Inflammatory macrophage treated with lipopolysaccharide for 4 hours (primary cell): ENCODE measurements at places on chromosomes 1 and 21.
A peak's percentile ranks its signal among the peaks of the same experiment; 100 is the strongest.

DNA sequence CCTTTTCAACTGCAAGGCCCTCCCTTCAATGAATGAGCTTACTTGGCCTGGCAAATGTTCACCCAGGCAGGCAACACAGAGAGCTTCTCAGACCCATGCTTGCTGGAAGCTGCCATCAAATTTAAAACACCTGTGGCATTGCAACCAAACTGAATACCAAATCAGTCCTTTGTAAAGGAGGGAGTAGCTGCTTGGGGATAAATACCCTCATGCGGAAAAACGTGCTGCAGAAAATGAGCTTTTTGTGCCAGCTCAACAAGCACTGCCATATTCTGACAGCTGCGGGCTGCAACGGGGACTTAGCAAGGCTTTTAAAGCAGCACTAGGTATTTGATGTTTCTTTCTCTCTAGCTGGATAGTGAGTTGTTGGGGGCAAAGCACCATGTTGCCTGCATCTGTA is 119.7 kb downstream of the PLPPR4 start:
- no peak for DNase-seq

GRCh38 chr1:215458104-215458503 is 109.0 kb upstream of the KCTD3 start:
- no peak for DNase-seq

DNA sequence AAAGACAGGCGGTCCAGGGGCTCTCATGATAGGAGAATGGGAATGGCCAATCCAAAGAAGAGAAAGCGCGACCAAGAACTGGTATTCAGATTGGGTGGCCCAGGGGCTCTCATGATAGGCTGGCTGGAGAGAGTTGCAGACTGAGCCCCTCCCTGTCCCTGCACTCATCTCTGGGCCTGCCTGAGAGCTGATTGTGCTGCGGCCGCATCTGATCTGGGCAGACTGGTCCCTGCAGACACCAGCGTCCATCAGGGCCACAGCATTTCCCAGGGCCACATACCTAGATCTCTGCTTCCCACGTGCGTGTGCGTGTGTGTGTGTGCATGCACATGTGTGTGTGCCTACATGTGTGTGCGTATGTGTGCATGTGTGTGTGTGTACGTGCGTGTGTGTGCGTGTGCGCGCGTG is 30.4 kb upstream of the MAN1C1 start:
- no peak for DNase-seq

GRCh38 chr1:63319046-63320021 is 3.0 kb upstream of the FOXD3 start:
- no peak for DNase-seq

DNA sequence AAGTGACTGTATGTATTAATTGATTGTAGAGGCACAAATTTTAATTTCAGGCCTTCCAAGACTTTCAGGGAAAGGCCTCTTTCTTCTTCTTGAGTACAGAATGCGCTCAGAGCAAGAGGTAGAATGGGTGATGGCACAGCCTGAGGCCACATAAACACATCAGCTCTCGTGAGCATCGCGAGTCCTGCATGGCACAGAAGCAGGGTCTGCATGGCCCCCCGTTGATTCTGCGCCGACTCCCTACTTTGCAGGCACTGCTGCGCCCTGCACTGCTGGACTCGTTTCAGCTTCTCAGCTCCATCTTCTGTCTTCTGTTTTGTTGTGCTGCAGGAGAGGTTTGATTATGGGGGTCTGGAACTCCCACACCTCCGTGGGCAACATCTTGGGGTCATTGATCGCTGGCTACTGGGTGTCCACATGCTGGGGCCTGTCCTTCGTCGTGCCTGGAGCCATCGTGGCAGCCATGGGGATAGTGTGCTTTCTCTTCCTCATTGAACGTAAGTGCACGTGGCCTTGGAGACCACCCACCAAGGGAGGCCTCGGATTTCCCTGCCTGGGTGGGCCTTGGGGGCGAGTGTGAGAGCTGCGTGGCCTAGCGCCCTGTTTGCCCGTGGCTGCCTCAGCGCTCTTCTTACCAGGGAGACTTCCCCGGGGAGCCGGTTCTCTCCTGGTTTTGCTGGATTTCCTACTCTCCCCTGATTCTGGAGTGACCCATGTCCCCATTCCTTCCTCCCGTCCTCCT is 29.6 kb downstream of the SLC37A1 start:
- no peak for DNase-seq

GRCh38 chr1:66436378-66437135 is 97.4 kb upstream of the SGIP1 start:
- DNase-seq, result peak; percentile 30

GRCh38 chr1:21270086-21270689 is 20.1 kb downstream of the ECE1 start:
- DNase-seq, result peak; percentile 71

DNA sequence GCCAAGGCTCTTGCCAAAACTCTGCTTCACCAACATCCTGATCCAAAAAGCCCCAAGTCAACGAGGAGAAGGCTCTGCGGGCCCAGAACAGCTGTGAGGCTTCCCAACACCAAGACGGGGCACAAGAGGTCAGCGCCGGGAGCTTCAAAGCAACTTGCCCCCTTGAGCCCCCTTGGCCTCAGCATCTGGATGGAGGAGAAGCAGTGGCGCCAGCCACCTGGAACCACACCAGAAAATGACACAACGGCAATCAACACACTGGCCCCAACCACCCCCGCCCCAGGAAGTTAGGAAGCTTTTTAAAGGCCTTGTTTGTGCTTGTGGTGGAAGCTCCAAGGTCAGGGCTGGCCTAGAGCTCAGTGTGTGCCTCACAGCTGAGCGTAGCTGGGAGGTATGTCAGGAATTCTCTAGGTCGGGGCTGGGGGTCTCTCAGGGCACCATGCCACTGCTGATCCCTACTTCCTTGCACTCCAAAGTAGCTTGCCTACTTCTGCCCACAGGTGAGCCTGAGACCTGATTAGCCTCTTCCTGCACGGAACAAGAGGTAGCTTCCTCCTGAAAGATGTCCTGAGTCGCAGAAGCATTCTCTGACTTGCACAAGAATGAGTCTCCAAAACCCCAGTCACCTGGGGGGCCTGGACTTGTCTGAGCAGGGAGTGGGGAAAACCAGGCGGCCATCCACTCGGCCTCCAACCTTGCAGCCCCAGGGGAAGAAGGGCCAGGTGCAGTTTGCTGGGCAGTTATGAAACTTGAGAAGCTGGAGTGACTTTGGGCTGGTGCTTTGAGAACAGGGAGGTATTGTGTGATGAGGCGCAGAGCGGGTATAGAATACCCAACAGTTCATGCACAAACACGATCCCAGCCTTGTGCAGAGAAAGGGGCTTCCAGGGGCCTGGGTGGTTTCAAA is 9.7 kb upstream of the SRP9 start:
- no peak for DNase-seq

GRCh38 chr21:46128106-46128932 is 27.1 kb downstream of the FTCD start:
- DNase-seq, result no peak

DNA sequence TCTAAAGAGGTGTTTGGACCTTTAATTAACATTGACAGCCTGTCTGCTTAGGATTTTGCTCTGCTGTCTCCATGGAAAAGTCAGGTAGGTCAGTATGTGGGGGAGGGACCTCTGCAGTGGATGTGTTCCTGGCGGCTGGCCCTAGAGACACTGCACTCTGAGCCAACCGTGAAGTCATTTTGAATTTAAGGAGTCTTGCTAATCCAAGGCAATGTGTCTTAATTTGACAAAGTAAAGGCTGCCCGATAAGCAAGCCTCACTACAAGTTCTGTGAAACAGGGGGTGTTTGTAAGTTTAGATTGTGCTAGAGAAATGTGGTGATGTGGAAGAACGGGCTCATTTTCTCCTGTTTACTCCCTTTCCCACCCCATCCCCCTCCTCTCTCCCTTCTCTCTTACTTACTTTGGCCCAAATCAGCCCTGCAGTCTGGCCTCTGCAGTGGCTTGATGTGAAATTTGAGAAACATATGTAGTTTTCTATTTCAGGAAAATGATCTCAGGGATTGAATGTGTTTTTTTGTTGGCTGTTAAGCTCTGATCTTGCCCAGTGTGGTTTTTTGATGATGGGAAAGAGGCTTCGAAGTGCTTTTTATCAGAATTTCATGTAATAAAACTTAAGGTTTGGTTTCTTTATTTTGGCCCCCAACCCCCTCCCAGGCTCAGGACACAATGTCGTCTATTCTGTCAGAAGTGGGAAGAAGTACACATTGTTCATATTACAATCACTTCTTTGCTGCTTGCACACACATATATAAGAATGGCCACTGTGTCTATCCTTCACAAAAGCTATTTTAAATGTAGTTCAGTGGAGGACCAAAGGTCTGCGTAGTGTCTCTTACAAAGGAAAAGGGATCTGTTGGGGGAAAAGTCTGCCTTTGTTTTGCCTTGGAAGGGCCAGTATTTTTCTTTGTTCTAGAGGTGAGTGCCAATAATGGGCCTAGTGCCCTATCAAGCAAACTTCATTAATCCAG is 96.6 kb downstream of the FGGY start:
- DNase-seq, result no peak

- no peak for DNase-seq
Measured at GRCh38 chr1:42170779-42171621, 6.5 kb upstream of the GUCA2A start.

GRCh38 chr1:225651376-225651871 is 1.5 kb downstream of the ENAH start:
- DNase-seq, result no peak

DNA sequence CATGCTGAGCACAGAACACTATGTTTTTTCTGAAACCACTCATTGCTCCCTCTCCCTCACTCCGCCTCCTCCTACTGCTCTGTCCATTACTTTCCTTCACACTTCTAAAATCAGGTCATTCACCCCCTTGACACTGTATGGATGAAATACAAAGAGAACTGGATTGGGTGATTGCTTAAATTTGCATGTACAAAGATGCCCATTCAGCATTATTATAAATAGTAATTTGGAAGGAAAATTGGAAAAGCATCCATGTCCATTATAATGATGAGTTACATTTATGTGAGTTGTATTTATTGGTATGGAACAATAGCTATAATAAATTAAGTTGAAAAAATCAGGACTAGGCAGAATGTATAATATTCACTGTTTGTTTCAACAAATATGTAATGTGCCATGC is 83.7 kb downstream of the PLD5 start:
- DNase-seq, result no peak

DNA sequence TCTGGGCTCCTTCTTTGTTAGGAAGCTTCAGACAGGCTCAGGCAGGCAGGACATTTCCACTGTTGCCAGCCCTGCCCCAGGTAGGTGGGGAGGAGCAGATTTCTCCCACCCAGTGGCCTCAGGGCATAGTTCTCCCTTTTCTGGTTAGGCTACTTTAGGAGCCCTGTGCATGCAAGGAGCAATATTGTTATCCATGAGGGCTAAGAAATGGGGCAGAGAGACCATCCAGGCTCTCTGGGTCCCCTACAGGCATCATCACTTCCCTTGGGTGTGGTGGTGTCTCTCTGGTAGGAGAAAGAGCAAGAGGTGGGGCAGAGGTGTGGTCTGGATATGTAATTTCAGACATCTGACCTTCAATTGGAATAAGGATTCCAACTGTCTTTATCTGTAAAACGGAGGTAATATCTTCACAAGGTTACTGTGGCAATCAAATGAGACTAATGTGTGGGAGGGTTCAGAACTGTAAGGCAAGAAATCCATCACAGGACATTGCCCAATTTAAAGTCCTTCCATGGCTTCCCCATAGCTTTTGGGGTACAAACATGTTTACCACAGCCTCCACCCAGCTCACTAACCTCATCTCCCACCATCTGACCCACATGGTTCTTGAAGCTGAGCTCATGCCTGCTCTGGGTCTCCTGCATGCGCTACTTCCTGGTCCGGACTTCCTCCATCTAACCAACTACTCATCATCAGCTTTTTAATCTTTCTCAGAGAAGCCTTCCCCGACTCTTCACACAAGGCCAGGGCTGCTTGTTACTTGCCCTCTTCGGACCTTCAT is 26.1 kb downstream of the PCAT6 start:
- DNase-seq, result peak; percentile 90

- DNase-seq, result no peak
Measured at GRCh38 chr1:77220687-77221463, 1.6 kb upstream of the PIGK start.

- no peak for DNase-seq
Measured at GRCh38 chr1:243903895-243904294, 53.9 kb upstream of the AKT3 start.
